ENCODE measurements at places on chromosomes 1 and 21.

GRCh38 chr1:84504580-84505492 lies 1.4 kb upstream of the SPATA1 start:
- no peak for DNase-seq

- DNase-seq, result no peak
These were observed 81.5 kb downstream of the ZNF281 start for GRCh38 chr1:200328379-200328778.

DNA sequence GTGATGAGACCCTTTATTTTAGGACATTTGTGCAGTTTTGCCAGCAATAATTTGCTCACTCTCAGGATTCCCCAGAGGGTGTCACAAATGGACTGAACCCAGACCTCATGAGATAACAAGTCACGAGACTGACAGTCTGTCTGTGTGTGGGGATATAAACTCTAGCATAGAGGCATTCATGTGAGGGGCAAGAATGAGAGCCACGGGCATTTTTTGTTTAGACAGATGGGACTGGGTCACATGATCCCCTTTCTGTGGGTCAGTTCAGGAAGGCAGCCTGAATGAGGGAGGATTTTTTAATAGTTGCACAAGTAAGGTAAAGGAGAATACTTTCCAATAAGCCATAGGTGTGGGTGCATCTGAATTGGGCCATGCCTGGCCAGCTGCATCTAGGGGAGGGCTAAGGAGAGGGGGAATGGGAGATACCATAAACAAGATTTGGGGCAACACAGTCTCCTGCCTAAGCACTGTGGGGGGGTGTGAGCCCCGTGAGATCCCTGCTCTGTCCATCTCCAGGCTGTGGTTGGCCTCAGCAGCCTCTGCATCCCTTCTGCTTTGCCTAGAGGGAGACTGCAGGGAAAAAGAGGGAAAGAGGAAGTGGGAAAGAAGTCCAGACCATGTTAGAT lies 66.6 kb downstream of the NAV1 start:
- DNase-seq, result no peak

DNA sequence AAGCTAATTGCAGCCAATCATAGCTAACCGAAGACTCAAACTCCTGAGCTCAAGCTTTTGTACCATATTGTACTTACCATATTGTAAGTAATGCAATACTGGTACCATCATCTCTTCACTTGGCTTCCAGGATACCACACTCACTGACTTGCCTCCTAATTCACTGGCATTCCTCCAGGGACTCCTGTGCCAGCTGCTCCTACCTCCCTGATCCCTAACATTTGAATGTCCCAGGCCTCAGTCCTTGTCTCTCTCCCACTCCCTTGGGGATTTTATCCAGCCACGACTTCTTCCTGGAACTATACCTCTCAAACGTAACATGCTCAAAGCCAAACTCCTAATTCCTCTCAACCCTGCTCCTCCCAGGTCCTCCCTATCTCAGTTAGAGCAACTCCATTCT lies 33.8 kb downstream of the USP48 start:
- DNase-seq, result no peak

DNA sequence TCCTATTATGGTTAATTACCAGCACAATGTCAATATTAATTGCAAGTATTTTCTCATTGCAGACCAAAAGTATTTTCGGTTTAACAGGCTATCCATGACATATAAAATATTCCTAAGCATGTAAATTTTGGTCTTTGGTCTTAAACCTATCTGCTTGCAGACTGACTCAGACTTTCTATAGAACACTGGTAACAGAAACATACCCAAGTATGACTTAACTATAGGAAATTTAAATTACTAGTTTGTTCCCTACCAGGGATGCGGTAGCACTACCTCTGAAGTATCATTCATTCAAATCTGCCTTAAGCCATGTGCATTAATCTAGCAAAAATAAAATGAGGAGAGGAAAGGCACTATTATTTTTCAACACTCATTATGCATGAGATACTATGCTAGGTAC lies 2.9 kb downstream of the TAF1A start:
- DNase-seq, result no peak

- DNase-seq, result peak; percentile 20
These were observed 21.7 kb upstream of the IL12RB2 start for GRCh38 chr1:67285780-67286488.

GRCh38 chr1:201299968-201300367 lies 16.7 kb downstream of the PKP1 start:
- no peak for DNase-seq

GRCh38 chr1:39671793-39672550 lies at the start of gene NT5C1A:
NT5C1A (minus strand) TSS chr1:39672107; CDS start chr1:39672038, 69 bp downstream.
- no peak for DNase-seq

DNA sequence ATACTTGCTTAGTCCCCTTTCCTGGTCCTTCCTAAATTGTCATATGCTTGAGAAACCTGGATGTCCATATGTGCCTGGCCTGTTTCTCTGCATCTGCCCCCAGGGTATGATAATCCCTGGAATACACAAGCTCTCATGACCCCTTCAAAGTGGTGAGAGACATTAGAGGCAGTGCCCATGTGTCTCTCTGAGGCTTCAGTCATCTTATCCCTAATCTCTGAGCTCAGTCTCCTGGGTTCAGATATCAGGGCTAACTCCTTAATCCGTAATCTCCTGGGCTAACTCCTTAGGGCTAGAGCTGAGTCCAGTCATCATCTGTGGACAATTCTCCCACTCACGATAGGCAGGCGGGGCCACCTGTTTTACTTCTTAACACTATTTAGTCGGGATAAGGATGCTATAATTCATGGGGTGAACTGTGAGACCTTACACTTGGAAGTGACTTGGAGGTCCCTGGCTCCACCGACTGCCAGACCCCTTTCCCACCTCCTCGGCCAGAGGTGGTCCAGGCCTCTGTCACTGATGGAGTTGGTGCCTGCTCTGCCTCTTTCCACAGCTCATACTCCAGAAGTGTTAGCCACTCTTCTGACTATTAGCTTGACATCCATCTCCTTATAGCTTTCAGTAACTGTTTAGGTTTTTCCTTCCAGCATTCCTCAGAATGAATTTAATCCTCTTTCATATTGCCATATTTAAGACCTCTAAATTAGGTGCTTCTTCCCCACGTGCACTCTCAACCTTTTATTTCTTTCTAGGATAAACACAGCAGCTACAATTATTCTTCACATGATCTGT lies 22.7 kb downstream of the CCN1 start:
- no peak for DNase-seq

- DNase-seq, result no peak
These were observed 307.9 kb downstream of the COL11A1 start for GRCh38 chr1:102800406-102800805.

- peak; percentile 74 for DNase-seq
These were observed at the start of gene C1orf159 for GRCh38 chr1:1115786-1116700. C1orf159 (minus strand) TSS chr1:1116089; CDS start chr1:1091543, 24,546 bp downstream.

- DNase-seq, result no peak
These were observed 44.7 kb downstream of the SKI start for GRCh38 chr1:2272686-2273400.

DNA sequence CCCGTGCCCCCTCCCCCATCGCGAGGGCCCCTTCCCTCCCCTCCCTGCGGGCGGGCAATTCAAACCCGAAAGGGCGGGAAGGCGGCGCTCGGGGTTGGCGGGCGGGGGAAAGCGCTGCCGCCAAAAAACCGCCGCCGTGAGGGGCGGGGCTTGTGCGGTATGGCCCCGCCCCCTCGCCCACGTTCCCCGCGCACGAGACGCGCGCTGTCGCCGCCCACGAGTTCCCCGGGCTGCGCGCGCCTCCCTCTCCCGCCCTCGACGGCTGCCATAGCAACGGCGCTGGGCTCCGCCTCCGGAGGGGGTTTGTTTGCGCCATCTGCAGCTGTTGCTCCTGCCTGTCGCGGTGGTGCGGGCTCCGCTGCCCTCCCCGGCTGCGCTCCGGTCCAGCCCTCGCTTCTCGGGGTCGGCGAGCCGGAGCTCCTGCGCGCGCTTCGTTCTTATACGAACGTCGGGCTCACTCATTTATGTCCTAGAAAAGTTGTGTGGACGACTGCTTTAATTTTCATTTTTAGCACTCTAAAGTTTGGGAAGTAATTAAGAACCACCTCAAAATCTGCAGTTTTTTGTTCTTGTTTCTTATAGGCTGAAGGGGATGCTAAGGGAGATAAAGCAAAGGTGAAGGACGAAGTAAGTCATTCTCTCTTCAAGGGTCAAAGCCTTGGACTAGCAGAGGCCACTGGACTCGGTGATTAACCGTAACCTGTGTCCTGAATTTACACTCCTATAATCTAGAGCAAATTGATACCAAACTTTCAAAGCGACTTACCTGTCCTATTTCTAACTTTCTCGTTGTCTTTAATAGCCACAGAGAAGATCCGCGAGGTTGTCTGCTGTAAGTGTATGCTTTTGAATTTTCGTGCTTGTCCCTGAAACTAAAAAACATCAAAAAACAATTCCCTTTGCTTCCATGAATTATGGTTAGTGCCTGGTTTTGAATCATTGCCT lies 933 bp downstream of the HMGN2 start:
- peak; percentile 67 for DNase-seq

GRCh38 chr21:19031953-19032352 lies 628.4 kb upstream of the TMPRSS15 start:
- no peak for DNase-seq

DNA sequence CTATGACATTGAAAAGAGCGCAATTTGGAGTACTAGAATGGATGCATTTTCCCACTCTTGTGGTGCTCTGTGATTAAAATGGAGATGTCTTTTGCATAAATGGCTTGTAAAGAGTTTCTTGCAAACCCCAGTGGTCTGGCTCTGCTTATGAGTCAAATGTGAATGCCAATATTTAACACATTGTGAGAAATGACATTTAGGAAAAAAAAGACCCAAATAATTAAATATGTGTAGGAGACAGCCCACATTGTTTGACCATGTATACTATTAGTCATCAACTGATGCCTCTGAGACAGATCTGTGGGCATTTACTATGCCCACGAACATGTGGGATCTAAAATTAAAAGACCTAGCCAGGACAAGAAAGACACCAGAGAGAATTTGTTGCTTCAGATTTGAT lies 22.2 kb upstream of the RUNX1 start:
- DNase-seq, result no peak

DNA sequence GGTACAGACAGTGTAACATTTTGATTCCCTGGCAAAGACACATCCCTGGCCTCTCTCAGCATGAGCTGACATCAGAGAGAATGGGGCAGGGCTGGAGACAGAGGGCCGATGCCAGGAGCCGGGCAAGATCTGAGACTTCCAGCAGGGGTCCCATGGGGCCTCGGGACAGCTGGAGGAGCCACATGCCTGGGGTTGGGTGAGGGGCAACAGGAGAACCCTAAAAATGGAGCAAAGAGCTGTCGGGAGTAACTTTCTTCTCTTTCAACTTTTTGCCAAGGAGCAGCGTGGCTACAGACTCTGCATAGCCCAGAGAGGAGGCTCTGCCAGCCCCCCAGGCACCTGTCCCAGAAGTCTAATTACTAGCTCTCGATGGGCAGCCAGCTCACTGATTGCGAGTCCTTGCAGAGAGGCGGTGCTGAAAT lies 130.8 kb downstream of the LACTBL1 start:
- no peak for DNase-seq

GRCh38 chr1:244967159-244967558 lies 102.8 kb upstream of the HNRNPU start:
- no peak for DNase-seq

DNA sequence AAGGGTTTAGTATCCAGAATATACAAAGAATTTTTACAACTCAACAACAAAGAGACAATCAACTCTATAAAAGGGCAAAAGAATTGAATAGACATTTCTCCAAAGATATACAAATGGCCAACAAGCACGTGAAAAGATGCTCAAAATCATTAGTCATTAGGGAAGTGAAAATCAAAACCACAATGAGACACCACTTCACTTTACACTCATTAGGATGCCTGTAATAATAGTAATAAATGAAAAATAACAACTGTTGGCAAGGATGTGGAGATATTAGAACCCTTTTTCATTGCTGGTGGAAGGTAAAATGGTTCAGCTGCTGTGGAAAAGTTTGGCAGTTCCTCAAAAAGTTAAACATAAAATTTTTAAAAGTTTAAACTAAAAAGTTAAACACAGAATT lies 7.0 kb upstream of the ABCD3 start:
- DNase-seq, result peak; percentile 20

DNA sequence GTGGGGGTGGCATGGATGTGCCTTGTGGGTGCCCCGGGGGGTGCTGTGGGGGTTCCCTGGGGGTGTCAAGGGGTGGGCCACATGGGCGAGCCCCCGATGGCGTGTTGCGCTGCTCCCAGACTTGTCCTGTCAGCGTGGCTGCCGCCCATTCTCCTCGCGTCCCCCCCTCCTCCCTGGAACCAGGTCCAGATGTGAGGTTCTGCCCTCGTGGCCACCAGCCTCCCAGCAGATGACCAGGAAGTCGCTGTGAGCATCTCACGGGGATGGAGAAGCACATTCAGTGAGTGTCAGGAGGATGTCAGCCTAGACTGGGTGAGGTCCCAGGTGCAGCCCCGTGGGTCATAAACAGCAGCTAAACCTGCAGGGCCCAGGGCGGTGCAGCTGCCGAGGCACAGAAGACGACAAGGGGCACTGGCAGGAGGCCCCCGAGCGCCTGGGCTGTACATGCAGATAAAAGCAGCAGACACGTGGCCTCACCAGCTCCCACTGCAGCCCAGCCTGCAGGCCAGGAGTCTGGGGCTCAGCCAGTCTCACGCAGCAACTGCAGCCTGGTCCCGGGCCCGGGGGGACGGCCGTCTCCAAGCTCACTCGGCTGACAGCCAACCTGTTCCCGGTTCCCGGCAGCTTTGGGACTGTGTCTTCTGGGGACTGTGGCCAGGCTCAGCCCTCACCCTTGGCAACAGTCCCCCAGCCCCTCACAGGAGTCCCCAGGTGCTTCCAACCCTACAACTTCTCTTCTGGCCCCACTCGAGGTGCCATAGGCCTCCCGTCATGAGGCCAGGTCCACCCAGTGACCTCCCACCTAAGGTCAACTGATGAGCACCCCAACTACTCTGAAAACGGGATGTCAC lies 17.5 kb upstream of the COL6A2 start:
- DNase-seq, result no peak

DNA sequence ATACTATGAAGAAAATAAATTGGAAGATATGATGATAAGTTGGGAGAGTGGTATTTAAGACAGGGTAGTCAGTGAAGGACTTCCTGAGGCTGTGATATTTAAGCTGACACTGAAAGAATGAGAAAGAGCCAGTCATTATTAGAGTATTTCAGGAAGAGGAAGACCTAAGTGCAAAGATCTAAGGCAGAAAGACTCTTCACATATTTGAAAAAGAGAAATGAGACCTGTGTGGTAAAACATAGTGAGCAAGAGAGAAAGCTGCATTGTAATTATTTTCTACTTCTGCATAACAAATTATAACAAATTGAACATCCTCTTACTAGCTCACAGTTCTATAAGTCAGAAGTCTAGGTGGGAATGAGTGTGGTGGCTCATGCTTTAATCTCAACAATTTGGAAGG lies 34.6 kb upstream of the DOCK7 start:
- peak; percentile 52 for DNase-seq

- peak; percentile 60 for DNase-seq
These were observed at the start of gene ELF3 for GRCh38 chr1:202010180-202011015. ELF3 (plus strand) TSS chr1:202010587; CDS start chr1:202011137, 550 bp downstream.

DNA sequence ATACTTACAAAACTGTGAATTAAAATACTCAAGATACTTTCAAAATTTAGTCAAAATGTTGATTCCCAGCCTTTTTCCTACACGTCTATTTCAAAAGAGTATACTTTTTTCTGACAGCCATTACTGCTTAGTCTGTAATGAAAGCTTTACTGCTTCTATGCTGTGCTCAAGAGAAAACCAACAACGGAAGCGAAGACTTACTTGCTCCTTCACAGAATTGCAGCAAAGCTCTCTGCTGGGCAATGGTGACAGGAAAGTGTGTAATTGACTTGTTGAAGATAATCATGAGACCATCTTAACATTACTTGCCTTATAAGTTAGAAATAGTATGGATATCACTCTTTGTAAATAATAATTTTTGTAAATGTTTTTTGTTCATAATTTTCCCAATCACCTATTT lies 1.7 kb upstream of the DYNLT5 start:
- no peak for DNase-seq

All from GM12878 (cell line).